ENCODE measurements at places on chromosomes 5 and 9.

DNA sequence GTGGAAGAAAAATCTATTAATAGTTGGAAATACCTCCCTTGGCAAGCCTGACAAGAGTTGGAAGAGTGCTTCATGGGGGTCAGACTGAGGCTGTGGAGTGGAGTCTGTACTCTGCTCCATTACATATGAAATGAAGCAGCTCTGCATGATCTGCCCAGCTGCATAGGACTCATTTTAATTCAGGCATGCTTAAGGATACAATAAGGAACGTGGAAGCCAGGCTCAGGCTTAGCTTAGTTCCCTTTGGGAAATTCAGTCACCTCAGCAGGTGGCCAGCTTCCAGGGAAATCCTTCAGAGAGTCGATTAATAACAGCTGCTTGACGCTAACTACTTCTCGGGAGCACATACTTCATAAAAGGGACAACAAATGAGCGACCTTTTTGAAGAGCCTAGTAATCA is 1672.9 kb upstream of the WWC1 start:
- DNase-seq, result no peak

DNA sequence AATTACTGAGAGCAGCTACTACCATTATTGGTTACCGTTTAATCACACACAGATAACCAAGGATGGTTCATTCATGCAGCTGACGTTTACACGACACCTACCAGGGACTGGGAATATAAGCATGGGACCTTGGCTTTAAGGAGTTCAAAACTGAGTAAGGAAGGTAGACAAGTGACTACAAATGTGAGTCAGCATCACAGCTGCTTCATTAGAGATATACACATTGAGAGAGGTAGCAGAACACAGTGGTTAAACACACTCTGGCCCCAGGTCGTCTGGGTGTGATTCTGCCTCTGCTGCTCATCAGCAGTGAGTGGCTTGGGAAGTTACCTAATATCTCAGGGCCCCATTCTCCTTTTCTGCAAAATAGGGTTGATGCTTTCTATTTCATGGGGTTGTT is 268.6 kb downstream of the NR3C1 start:
- DNase-seq, result no peak

GRCh38 chr5:38706376-38706775 is 139.4 kb upstream of the OSMR start:
- no peak for DNase-seq

- no peak for DNase-seq
Observed at GRCh38 chr9:1200847-1201251, 150.7 kb downstream of the DMRT2 start.

- no peak for DNase-seq
Observed at GRCh38 chr5:97629276-97629675, 446.2 kb upstream of the RIOK2 start.
